Brain (organoid and tissue), 16 donors: ENCODE measurements at places on chromosomes 7 and 10.

DNA sequence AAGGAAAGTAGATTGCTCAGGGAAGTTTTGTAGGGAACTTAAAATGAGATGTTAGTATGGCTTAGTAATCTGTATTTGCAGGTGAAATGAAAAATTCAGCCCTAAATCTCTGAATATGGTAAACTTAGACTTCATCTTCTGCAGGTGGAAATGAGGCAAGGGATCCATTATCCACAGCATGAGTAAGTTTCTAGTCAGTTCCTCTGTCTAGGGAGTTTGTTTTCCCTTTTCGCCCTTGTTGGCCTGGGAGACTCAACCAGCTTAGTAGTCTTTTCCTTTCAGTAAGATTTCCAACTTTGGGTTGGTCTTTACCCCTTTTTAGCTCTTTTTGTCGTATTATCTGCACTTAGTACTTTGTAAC lies 65.6 kb downstream of the ZEB1 start:
- DNase-seq = no peak

GRCh38 chr7:3896169-3896765 lies 595.2 kb downstream of the SDK1 start:
- no peak for DNase-seq

DNA sequence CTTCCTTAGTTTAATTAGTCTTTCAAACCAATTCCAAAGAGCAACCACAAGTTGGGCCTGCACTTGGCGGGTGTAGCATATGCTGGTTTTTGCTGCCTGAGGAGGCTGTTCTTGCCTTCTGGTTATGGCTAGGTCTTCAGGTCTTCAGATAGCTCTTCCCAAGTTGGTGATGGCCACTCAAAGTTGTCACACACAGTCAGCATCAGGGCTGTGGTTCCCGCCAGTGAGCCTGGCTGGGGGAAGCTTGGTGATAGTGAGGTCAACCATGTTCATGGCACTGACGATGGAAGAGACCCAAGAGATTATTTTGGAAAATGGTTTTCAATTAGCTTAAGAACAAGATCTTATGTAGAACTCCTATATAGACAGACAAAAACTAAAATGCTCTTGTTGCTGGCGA lies 18.8 kb upstream of the HTR5A start:
- no peak for DNase-seq

DNA sequence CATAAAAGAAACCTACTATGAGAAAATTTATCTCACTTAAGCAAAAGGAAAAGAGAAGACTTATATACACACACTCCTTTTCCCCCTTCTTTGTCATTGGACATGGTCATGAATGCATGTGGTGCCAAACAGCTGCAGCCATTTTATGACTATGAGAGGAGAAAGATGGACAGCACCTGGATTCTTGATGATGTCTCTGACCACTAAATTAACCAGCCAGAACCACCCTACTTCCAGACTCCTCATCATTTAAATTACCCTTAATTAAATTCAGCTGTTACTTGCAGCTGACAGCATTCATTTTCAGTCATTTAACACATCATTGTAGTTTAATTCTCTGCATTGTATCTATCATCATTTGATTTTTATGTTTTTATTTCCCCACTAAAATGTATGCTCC lies 379.0 kb upstream of the HPS1 start:
- DNase-seq = no peak

GRCh38 chr7:71477441-71477840 lies 345.5 kb downstream of the GALNT17 start:
- DNase-seq = no peak

DNA sequence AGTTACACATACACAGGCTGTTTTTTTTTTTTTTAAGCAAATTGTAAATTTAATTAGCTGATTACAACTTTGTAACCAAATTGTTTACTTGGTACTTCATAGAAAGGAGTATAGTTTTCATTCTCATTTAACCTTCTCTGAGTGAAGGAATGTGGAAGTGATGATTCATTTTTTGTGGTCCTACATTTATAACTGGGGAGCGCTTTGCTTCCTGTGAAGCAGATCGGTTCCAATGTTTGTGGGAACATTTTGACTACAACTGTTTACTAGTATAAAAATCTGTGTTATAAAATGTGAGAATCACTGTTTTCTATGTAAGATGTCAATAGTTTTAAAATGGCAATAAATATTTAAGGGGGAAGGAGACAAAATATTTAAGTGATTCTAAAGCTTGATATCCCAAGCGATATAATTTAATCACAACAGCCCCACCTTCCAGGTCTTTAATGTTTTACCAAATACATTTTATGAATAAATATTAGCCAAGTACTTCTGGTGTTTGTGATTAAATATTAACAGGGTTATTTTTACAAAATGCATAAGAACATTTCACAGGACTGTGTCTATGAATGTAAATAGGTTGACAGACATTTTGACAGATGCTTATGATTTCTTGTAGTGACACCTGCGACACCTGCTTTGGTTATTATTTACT lies 57.1 kb downstream of the NXPH1 start:
- no peak for DNase-seq
